ENCODE measurements at places on chromosomes 3 and 15.
A peak's percentile ranks its signal among the peaks of the same experiment; 100 is the strongest.

GRCh38 chr3:119647171-119647570, 13.2 kb downstream of the POPDC2 start:
- DNase-seq: no peak

GRCh38 chr3:170078620-170079281, 41.0 kb downstream of the GPR160 start:
- DNase-seq: no peak

GRCh38 chr3:153356908-153357307, 194.9 kb downstream of the RAP2B start:
- DNase-seq: no peak

- DNase-seq: no peak
Observed at GRCh38 chr3:124797426-124797945, 67.2 kb downstream of the UMPS start.

GRCh38 chr15:37452498-37452897, 352.1 kb upstream of the MEIS2 start:
- DNase-seq: no peak

GRCh38 chr3:78941587-78941986, 826.2 kb downstream of the ROBO1 start:
- no peak for DNase-seq

- no peak for DNase-seq
Observed at GRCh38 chr3:102790747-102791325, 356.0 kb downstream of the ZPLD1 start.

DNA sequence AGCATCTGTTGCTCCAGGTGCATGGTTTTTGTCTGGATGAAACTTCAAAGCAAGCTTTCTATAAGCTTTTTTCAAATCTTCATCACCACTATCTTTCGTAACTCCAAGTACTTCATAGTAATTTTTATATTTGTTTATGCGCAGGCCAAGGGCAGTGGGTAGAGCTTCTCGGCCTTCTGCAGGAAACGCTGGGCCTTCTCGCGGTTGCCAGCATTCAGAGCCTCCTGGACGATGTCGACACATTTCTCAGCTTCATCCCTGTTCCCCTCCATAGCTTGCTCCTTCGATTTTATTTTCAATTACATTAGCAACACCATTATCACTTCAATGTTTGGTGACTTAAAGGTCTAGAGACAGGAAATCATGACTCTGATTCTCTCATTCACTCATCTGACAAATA, 20.2 kb downstream of the DENND4A start:
- DNase-seq: no peak

GRCh38 chr15:58622877-58623276, 126.6 kb downstream of the ADAM10 start:
- no peak for DNase-seq

DNA sequence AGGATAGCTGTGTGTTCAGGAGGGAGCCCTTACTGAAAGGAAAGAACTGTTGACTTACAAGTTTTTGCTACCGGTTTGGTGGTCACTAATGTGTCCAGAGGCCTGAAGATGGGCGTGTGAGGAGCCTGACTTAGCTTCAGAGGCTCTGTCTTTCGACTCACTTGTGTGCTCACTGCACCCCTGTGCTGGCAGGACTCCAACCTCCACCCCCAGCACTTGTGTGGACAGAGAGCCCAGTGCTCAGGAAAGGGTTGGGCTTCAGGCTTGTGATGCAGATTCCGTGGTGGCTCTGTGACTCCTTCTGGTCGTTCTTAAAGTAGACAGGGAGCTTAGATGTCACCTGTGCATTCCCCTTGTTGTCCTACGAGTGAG, 100.9 kb downstream of the PGPEP1L start:
- no peak for DNase-seq

DNA sequence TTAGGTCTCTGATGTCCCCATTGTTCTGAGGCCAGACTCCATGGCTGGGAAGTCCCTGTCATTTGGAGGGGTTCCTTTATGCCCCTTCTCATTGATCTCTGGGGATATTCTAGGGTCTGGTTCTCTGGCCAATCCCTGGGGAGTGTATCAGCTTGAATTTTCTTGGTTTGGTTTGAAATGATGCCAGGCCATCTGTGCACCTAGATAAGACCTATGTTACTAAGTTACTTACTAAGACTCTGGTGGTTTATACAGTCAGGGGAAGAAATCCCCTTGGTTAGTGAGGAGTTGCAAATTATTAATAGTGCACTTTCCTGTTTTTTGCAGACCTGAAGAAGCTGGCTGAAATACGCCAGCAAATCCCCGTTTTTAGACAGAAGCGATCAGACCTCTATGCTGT, 20.3 kb downstream of the NIT2 start:
- no peak for DNase-seq

- DNase-seq: peak; percentile 19
Observed at GRCh38 chr3:133487920-133488540, 85.5 kb upstream of the CDV3 start.

DNA sequence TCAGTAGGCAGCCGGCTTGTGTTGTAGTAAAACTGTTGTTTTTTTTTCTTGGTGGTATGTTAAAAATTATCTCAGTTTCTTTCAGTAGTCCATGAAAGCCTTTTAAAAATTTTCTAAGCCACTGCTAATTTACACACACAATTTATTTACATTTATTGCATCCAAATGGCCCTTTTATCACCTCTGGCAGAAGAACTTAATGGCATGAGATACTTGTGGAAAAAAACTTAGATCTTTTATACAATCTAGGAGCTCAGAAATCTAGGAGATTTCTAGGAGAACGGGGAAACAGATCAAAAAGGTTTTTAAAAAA, 1.4 kb downstream of the PPP2R3A start:
- DNase-seq: no peak

DNA sequence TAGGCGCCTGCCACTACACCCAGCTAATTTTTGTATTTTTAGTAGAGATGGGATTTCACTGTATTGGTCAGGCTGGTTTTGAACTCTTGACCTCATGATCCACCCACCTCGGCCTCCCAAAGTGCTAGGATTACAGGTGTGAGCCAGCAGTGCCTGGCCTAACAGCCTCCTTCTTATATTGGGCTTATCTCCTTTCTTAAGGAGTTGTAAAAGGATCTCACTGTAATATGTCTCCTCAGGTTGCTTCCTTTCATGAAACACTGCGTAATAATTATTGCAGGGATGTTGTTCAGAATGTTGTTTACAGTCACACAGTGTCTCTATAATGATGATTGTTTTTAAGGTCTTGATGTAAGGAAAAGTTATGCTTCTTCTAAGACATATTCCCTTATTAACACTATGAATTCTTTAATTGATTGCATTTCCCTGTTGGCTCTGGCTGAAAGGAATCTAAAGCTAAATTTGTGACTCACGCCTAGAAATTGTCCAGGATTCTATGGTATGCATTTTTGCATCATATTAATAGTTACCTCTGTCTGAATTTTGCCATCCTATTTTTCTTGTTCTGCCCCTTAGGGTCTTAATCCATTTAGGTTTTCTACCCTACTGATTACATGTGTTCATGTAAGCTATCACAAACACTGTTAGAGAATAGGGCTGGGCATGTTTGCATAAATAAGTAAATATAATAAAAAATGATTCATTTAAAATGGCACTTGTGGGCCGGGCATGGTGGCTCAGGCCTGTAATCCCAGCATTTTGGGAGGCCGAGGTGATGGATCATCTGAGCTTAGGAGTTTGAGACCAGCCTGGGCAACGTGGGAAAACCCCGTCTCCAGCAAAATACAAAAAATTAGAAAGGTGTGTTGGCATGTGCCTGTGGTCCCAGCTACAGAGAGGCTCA, 24.5 kb upstream of the RNF111 start:
- DNase-seq: no peak

- no peak for DNase-seq
Observed at GRCh38 chr3:8827641-8828040, 58.2 kb upstream of the OXTR start.

DNA sequence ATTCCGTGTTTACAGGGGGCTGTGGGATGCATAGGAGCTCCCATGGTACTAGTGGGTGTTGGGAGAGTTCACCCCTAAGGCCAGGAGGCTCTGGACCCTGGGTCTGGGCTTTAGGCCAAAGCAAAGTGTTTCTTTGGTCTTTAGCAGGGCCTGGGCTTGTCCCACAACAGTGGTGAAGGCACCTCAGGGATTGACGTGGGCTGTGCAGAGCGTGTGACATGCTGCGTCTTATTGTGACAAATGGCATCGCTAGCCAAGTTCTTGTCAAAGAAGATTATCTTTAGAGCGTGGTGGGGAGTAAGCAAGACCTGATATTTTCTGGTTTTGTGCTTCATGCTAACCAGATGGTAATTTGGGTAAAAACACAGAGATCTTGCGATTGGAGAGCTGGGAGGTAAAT, 170.1 kb downstream of the APBA2 start:
- no peak for DNase-seq

DNA sequence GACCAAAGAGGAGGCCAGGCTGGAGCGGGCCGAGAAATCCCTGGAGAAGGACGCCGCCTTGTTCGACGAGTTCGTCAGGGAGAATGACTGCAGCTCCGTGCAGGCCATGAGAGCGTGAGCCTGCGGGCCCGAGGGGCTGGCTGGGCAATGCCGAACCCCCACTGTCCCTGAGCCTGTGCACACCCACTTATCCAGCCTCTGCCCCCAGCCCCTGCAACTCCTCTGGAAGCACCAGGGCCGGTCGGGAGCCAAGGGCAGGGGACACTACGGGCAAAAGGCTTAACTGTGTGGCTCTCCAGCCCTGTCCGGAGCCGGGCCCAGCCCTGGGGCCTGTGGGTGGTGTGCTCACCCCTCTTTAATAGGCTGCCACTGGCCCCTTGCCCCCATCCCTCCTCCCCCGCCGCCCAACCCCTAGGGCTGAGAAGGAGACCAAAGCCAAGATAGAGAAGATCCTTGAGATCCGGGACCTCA, 24.0 kb downstream of the CFAP100 start:
- no peak for DNase-seq

DNA sequence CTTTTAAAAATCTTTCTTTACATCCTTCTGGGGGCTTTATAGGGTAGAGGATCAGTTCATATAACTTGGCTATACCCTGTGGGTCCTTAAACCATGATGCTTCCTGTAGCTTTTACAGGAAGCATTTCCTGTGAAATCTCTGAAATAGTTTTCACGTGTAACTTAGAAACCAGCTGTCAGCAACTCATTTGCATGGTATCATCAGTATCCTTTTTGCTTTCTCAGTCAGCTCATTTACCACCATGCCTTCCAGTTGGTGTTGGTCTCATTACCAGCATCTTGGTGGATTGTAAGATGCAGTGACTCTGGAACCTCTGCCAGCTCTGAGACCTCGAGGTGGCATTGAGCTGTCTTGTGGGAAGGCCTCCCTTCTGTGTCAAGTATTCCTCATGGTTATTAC, 96.7 kb upstream of the MYZAP start:
- DNase-seq: no peak

GRCh38 chr3:188916934-188917401, 254.8 kb upstream of the TPRG1 start:
- no peak for DNase-seq

GRCh38 chr3:71641674-71642073, 58.1 kb upstream of the FOXP1 start:
- no peak for DNase-seq

GRCh38 chr3:8848696-8849131, 79.3 kb upstream of the OXTR start:
- no peak for DNase-seq

GRCh38 chr3:132916096-132916495, 122.1 kb upstream of the TMEM108 start:
- no peak for DNase-seq

DNA sequence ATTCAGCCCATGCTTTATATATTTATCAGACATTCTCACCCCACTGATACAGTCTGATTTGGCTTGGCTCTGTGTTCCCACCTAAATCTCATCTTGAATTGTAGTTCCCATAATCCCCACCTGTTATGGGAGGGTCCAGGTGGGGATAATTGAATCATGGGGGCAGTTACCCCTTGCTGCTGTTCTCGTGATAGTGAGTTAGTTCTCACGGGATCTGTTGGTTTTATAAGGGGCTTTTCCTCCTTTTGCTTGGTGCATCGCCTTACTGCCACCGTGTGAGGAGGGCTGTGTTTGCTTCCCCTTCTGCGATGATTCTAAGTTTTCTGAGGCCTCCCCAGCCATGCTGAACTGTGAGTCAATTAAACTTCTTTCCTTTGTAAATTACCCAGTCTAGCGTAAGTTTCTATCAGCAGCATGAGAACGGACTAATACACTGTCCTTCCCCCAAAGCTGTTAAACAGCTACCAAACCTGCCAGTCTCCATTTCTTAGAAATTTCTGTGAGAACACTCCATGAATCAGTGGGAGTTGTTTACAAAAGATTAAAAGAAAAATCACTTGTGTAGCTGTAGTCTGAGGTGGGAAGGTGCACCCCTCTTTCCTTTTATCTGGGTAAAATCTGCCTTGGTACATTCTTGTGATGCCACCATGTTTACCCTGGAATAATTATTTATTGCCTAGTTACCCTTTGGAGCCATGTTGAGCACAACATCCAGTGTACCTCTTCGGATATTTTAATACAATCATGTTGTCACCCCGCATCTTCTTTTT, 160.5 kb downstream of the THSD4 start:
- DNase-seq: no peak

DNA sequence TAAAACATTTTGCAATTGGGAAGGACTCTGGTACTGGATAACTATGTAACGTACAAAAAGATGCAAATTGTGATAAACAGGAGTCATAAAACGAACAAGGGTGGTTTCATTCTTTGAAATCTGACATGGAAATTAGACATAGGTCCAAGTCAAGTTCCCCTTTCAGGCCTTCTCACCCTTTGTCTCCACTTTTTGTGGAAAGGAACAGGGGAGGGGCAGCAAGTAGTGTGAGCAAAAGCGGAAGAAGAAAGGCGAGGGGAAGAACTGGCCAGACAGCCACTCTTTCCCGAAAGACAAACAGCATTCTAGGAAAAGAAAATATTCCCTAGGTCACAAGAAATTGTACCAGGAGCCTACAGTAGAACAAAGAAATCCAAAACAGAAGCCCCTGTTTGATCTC, 52.6 kb downstream of the MCF2L2 start:
- DNase-seq: no peak

GRCh38 chr15:48553559-48553958, 92.0 kb downstream of the FBN1 start:
- no peak for DNase-seq

DNA sequence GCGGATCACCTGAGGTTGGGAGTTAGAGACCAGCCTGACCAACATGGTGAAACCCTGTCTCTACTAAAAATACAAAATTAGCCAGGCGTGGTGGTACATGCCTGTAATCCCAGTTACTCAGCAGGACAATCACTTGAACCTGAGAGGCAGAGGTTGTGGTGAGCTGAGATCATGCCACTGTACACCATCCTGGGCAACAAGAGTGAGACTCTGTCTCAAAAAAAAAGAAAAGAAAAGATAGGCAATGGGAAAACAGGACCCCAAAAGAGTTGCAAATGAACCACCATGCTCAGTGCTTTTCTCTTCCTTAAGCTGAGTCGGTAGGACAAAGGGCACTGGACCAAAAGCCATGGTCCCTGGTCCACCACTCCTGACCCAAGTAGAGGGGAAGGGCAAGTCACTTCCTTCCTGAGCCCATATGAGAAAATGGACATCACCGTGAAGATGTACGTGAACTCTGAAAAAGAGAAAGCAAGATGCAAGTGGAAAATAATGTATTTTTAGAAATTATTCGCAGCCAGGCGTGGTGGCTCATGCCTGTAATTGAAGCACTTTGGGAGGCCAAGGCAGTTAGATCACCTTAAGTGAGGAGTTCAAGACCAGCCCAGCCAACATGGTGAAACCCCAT, 2.6 kb downstream of the ITGB5 start:
- no peak for DNase-seq

- DNase-seq: no peak
Observed at GRCh38 chr3:58462829-58463180, 29.1 kb upstream of the KCTD6 start.

Data from activated CD4-positive, CD25-positive, alpha-beta regulatory T cell (primary cell).